Nucleus accumbens (tissue), 56 donors: ENCODE measurements at places on chromosomes 1 and 21.

GRCh38 chr1:244301595-244302130 is 150.0 kb downstream of the ADSS2 start:
- no peak for DNase-seq

DNA sequence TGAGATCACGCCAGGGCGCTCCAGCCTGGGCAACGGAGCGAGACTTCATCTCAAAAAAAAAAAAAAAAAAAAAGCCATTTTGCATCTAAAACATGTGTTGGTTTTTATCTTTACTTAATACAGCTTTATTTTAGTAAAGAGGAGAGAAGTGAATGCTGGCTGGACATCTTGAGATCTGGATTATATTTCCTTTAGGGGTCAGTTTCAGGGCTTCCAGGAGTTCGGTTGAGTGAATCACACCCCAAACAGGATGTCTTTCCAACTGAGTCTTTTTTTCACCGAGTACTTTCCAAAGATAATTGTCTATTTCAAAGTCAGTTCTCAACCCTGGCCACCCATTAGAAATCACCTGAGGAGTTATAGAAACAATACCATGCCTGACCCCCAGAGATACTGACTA is 16.6 kb upstream of the IPP start:
- no peak for DNase-seq

GRCh38 chr1:22556391-22557104 is 6.7 kb upstream of the EPHA8 start:
- DNase-seq, result no peak

DNA sequence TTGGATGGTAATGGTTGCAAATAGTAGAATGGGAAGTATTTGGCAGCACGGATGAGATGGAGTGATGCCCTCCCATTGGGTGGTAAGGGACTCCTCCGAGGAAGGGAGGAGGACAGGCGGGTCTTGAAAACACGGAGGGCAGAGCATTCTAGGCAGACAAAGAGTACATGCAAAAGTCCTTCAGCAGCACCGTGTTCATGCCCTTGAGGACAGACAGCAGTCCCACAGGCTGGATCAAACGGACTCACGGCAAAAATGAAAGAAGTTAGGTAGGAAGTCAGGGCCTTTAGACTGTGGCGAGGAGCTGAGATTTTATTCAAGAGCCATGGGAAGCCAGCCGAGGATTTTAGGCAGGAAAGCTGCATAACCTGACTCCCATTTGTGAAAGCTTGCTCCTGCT is 253.9 kb downstream of the RHOU start:
- no peak for DNase-seq

GRCh38 chr1:30427545-30427944 is 295.8 kb downstream of the MATN1 start:
- no peak for DNase-seq

DNA sequence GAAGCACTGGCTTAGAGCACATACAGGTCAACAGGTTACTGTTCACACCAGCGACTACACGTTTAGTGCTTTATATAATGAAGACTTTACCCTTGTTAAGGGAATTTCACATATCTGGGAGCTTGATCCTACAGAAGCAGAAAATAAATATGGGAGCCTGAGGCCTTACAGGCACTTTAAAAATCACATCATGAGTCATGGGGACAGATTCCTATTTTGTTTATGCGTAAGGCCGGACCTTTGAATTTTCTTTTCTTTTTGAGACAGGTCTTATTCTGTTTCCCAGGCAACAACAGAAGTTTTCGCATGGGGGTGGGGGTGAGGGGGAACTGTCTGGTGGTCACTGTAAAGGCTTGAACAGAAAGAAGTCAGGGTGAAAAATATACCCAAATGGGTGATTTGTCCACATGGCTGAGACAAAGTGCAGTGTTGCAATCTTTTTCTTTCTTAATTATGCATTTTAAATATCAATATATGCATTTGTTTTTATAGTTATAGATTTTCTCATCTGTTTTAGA is 276.7 kb downstream of the KCNH1 start:
- no peak for DNase-seq

- DNase-seq, result no peak
These were observed 5.8 kb downstream of the ELF3 start for GRCh38 chr1:202016022-202016810.

- no peak for DNase-seq
These were observed 44.0 kb downstream of the NRIP1 start for GRCh38 chr21:15020797-15021196.

GRCh38 chr1:29651684-29652665 is 415.7 kb downstream of the PTPRU start:
- no peak for DNase-seq
